H1 (cell line): ENCODE measurements at places on chromosomes 3 and 15.

DNA sequence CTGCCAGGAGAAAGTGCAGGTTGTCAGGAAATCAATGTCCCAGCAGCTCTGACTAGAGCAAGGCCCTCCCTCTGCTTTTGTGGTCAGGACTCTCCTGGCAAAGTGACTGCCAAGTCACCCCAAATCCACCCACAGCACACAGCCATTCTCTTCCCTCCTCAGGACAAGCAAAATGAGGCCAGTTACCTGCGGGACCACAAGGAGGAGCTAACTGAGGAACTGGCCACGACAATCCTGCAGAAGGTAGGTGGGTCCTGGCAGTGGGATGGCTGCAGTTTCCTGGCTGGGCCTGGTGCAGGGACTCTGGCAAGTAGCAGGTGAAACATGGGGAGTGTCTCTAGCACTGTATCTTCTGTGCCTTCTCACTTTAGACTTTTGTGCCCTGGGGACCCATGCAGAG lies 142.5 kb upstream of the EIF1B start:
- DNase-seq, result peak; percentile 56

DNA sequence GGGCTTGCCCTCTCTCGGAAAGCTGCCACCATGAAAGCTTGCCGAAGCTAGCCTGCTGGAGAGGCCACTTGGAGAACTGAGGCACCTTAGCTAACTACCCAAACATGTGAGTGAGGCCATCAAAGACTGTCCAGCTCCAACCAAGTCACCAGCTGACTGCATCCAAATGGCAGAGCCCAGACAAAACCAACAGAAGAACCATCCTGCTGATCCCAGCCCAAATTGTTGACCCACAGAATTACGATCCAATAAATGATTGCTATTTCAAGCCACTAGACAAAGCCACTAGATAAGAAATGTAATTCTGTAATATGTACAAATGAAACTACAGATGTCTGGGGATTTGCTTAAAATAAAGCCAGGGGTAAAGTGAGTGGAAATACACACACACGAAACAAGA lies 109.8 kb upstream of the TRPM1 start:
- no peak for DNase-seq

DNA sequence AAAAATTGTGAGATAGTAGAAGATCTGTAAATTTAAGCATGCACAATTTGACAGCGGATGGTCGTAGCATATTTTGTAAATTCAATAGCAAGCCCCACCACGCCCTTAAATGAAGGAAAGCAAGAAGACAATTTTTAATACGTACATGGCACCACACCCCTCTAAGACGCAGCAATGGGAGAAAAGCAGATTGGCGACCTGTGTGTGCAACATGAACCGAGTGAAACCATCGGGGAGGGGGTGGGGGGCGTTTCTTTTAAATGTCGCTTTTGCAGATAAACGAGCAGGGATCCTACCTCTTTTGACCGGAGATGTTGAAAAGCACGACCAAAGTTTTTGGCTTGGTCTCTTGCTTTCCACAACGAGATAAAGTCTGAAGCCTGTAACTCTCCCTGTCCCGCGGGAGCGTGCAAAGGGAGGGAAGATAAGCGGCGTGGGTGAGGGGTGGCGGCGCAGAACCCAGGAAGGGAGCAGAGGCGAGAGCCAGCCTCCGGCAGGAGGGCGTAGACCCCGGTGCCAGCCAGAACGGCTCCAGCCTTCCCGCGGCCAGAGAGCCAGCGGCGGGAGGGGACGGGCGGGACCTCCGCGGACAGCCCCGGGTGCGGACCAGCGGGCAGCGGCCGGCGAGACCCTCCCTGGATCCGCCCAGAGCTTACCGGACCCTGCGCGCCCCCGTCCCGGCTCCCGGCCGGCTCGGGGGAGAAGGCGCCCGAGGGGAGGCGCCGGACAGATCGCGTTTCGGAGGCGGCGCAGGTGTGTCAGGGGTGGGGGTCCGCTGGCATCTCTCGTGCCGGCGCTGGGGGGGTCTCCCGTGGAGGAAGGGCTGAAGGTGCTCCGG lies at the start of gene CHL1:
Gene CHL1 (plus strand): TSS at position 453 of the 838 bp plus-strand sequence. CDS start 123,014 bp downstream, outside the sequence.
- DNase-seq, result no peak

DNA sequence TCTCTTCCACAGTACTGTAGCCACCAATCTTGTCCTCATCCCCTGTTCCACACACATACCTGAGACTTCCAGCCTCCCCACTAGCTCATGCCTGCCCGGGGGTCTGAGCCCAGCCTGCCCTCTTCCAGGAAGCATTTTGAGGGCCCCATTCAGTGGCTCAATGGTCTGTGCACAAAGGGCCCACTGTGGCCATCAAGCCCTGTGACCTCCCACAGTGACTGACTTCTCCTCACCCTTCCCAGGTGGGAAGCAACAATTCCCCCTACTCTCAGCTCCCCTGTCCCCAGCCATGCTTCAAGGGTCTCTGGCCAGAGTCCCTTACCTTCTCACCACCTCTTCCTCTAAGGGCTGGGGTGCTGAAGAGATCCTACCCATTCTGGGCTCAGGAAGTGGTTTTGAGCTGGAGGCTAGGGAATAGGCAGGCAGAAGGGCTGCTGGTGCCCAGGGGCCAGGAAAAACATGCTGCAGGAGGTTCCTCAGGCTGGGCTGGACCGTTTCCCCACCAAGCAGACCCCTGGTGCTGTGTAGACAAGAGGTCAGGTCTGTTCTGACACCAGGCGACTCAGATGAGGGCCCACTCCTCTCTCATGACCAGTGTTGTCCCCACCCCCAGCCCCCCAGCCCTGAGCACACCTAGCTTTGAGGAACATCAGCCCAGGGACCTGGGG lies 3.0 kb upstream of the KLF15 start:
- no peak for DNase-seq

DNA sequence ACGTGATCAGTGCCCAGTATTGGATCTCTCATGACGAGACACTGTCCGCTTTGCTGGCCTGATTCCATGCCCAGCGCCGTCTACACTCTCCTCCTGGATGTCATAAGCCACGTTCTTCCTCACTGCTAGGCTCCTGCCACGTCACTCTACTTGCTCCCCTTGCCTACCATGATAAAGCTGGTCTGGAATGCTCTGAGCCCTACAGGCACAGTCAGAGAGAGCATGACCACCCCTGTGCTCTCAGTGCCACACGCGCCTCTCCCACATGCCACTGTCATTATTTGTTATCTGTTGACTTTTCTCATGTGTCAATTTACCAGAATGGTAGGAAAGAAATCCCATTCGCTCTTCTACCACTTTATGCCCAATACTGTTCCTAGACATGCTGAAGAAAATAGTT lies 148.6 kb downstream of the ANO10 start:
- DNase-seq, result no peak

DNA sequence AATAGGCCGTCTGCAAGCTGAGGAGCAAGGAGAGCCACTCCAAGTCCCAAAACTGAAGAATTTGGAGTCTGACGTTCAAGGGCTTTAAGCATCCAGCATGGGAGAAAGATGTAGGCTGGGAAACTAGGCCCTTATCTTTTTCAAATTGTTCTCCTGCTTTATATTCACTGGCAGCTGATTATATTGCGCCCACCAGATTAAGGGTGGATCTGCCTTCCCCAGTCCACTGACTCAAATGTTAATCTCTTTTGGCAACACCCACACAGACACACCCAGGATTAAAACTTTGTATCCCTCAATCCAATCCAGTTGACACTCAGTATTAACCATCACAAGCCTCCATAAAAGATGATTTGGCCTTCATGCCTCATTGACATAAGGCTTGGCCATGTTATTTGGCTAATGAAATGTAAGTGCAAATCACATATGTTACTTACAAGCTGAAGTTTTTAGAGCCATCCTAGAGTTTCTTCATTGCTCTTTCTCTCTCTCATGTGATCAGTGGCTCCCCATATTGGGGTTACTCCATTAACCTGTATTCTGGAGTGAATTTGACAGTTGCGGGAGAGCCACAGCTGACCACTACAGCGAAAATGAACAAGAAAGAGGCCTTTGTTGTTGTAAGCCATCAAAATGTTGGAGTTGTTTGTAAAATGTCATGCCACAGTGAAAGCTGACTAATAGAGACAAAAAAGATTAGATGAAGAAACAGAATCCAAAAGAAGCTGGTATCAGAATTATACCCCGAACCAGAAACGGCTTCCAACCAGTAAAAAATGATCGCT lies 61.7 kb downstream of the GBE1 start:
- no peak for DNase-seq

- DNase-seq, result no peak
Measured at GRCh38 chr15:61880084-61880483, 180.2 kb downstream of the VPS13C start.

DNA sequence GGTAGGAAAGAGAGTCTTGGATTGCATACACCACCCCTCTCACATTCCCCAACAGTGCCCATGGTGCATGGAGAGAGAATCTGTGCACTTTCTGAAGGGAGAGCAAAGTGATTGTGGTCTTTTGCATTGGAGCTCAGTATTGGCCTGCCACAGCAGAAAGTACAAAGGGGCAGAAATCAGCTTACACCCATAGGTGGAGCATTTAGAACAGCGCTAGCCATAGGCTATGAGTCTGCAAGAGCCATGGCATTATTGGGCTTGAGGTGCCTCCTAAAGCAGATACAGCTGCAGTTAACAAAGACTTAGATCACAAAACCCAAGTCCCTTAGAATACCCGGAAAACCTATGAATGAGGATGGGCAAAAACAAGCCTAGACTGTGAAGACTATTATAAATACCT lies 21.8 kb downstream of the SI start:
- no peak for DNase-seq

DNA sequence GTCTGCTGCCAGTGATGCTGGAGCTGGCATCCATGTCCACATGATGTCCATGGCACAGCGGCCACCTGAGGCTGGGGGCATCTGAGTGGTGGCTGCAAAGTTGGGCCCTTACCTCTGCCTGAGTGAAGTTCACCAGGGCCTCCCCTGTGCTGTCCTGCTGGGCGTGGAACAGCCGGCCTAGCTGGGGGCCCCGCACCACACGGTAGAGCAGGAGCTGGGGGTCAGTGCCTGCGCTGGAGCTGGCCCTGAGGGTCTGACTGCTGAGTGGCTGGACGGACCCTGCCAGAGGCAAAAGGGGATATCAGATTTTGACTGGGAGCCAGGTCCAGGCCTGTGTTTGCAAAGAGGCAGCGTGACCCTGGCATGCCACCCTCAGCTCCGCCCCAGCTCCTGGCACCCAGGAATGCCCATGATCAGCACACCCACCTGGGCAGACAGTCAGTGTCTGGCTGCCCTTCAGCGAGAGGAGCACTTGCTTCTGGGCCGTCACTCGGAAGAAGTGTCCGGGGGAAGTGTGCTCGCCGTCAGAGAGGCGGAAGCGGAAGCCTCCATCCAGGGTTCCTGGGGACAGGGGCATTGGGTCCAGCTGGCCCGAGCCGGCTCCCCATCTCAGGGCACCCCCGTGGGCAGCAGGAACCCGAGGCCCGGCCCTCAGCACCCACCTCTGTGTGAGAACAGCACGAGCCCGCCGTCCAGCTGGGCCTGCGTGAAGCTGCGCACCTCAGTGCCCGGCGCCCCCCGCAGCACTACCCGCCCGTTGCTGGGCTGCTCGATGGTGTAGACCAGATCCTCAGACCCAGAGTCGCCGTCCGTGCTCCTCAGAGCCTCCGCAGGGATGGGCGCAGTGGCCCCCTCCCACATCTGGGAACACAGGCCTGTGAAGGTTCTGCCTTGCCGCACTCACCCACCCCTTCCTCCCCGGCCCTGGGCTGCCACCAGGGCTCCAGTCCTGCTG lies 30.2 kb downstream of the CSPG4 start:
- DNase-seq, result no peak
